ENCODE measurements at places on chromosomes 16 and 17. TPM values are rescaled to one million over a fixed set of nuclear protein-coding genes. Genes with fewer than 3 reads are reported as not detected.

DNA sequence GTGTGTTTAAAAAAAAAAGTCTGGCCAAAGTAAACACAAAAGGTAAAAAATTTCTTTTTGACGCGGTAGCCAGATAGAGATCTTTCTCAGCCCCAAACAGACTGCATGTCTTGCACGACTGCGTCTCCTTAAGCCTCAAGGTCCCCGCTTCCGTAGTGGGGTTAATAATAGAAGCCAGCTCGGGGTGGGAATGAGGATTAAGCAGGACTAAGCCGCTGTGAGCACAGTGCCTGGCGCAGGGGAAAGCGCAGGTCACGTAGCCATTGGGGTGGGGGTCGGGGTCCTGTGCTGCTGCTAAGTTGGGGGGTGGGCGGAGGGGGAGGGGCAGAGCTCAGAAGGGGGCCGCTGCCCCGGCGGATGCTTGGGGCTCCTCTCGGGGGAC, 521 bp downstream of the GGA2 start:
- DNase-seq, result no peak
- no peaks in the 10 kb centered on the region for H3K27me3 ChIP-seq
- H3K36me3 ChIP-seq, result peaks cover 2% of the 10 kb centered on the region
- H3K4me1 ChIP-seq, result peaks cover 42% of the 10 kb centered on the region
- peak overlapping the region; percentile 66 for H3K27ac ChIP-seq

Gene COPZ2
- 219 TPM for total RNA-seq

Gene KIF19
- total RNA-seq, result not detected

DNA sequence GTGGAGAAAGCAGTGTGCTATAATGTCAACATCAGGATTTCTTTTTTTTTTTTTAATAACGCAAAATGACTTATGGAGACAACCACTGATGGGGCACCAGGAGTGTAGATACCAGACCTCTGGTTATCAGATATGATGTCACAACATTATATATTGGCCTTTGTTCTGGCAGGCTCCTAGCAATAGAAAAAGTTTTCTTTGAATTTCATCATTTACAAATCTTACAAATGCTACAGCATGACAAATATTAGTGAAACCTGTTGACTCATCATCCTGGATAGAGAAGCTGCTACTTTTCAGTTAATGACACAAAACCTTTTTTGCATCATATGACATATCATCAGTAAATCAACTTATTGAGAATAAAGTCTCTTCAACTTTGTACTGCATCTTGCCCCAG, 6.1 kb downstream of the THUMPD1 start:
- no peak overlapping the region for H3K4me3 ChIP-seq
- DNase-seq, result no peak
- H3K27ac ChIP-seq, result no peak overlapping the region
- no peaks in the 10 kb centered on the region for H3K27me3 ChIP-seq
- H3K4me1 ChIP-seq, result peaks cover 16% of the 10 kb centered on the region

DNA sequence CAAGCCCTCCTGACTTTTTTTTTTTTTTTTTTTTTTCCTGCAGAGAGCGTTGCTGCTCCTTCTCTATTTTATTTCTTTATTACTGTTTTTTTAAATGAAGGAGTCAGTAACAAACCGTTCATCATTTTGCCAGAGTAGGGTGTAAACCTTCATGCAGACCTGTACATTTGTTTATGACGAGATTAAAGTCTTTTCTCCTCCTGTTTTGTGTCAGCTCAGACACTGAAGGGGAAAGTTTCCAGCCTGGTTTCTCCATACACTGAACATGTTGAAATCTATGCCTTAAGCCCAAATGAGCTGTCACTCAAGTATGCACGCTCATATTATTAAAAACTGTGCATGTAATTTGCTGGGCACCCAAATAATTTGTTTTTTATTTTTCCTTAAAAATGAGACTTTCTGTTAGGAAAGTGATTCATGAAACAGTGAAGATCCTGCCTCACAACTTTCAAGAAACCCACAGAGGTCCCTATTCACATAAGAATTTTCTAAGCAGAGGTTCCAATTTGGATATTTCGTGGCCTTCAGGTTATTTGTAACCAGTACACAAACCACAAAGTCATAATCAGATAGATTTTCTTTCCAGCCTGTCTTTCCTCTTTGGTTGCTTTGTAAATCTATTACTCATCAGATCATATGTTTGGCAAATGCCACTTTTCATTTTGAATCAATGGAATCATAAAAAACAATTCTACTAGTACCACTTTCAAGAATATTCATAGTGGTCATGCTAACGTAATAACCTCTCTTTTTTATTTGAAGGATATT, 700.3 kb downstream of the MAF start:
- H3K4me3 ChIP-seq, result no peak overlapping the region
- no peaks in the 10 kb centered on the region for H3K36me3 ChIP-seq
- no peak for DNase-seq
- no peak overlapping the region for H3K27ac ChIP-seq

Gene MARVELD3
- 2.1 TPM for total RNA-seq

Gene DYNLRB2
- not detected for total RNA-seq

GRCh38 chr16:11151156-11151884, 104.7 kb downstream of the SOCS1 start:
- no peak overlapping the region for H3K4me3 ChIP-seq
- DNase-seq, result peak; percentile 34
- H3K27ac ChIP-seq, result no peak overlapping the region
- peaks cover 3% of the 10 kb centered on the region for H3K36me3 ChIP-seq
- no peaks in the 10 kb centered on the region for H3K27me3 ChIP-seq

GRCh38 chr16:73268366-73268993, 220.6 kb upstream of the ZFHX3 start:
- no peaks in the 10 kb centered on the region for H3K4me1 ChIP-seq
- no peaks in the 10 kb centered on the region for H3K36me3 ChIP-seq
- H3K27me3 ChIP-seq, result peaks cover 9% of the 10 kb centered on the region
- no peak for DNase-seq

DNA sequence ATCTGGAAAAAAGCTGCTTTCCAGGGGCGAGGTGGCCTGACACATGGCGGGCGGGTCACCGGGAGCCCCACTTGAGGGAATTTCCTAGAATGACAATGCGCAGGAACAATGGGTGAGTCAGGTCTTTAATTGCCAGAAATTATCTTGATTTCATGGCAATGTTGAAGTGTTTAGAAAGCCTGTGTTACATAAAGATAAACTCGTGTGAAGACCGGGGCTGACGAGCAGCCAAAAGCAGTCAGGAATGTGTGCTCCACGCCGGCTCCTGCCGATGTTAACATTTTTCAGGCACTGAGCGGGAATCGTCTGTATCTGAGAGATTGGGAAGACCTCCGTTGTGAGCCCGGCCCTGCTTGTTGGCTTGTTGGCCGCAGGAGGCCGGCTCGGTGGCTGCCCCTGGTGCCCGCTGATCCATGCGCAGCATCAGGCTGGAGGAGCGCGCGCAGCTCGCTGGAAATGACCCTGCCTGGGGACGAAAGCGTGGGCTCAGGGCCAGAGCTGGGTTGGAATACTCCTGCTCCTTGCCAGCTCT, 353.1 kb downstream of the FOXL1 start:
- H3K4me1 ChIP-seq, result peaks cover 36% of the 10 kb centered on the region
- no peak overlapping the region for H3K4me3 ChIP-seq
- no peaks in the 10 kb centered on the region for H3K27me3 ChIP-seq
- DNase-seq, result no peak
- no peak overlapping the region for H3K27ac ChIP-seq
- H3K36me3 ChIP-seq, result no peaks in the 10 kb centered on the region

DNA sequence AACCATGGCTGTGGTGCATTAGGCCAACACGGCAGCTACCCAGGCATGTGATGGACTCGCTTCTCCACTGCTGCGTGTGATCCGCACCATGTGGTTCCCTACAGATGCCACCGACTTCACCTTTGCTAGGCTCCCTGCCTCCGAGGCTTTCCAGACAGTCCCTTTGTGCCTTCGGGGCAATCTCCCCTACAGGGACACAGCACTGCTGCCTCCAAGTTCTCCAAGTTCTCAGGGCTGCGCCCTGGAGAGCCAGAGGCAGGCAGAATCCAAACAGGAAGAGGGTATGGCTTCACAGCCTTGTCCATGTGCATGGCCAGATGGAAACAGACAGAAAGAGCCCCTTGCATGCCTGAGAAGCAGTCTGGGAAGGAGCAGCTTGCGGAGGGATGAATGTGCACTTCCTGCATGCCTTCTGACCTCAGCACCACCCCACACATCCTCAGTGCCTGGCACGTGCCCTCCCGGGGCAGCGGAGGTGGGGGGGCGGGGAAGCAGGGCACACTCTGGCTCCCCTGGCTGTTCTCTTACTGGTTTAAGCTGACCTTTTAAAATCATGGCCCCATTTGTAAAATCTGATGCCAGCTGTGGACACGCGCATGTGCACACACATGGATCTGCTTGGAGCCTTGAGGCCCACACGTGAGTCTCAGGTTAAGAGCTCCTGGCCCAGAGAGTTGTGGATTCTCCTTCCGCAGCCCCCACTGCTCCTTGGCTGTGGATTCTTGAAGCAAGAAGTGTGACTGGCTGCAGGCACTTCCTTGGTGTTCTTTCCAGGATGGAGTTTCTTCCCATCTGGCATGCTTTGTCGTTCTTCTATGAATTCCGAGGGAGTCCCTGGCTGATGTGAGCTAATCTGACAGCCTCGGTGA, 55.3 kb upstream of the MTSS2 start:
- H3K27me3 ChIP-seq, result no peaks in the 10 kb centered on the region
- peak overlapping the region; percentile 86 for H3K27ac ChIP-seq
- H3K36me3 ChIP-seq, result peaks cover 10% of the 10 kb centered on the region
- H3K4me3 ChIP-seq, result no peak overlapping the region
- DNase-seq, result no peak
- peaks cover 61% of the 10 kb centered on the region for H3K4me1 ChIP-seq

Gene NLRC3
- 0.12 TPM for total RNA-seq

DNA sequence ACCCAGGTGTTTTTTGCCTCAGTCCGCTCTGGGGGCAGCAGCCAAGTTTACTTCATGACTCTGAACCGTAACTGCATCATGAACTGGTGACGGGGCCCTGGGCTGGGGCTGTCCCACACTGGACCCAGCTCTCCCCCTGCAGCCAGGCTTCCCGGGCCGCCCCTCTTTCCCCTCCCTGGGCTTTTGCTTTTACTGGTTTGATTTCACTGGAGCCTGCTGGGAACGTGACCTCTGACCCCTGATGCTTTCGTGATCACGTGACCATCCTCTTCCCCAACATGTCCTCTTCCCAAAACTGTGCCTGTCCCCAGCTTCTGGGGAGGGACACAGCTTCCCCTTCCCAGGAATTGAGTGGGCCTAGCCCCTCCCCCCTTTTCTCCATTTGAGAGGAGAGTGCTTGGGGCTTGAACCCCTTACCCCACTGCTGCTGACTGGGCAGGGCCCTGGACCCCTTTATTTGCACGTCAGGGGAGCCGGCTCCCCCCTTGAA, 2.1 kb upstream of the C17orf107 start:
- H3K27me3 ChIP-seq, result no peaks in the 10 kb centered on the region
- no peak for DNase-seq
- no peaks in the 10 kb centered on the region for H3K4me1 ChIP-seq
- no peak overlapping the region for H3K27ac ChIP-seq
- no peak overlapping the region for H3K4me3 ChIP-seq

- H3K4me1 ChIP-seq, result no peaks in the 10 kb centered on the region
- H3K27me3 ChIP-seq, result peaks cover 50% of the 10 kb centered on the region
- DNase-seq, result no peak
- no peak overlapping the region for H3K27ac ChIP-seq
- H3K36me3 ChIP-seq, result peaks cover 1% of the 10 kb centered on the region
Observed at GRCh38 chr17:48261297-48261880, 153.8 kb downstream of the SNX11 start.

Gene CDRT15
- total RNA-seq, result not detected

Gene TPSG1
- not detected for total RNA-seq

GRCh38 chr17:68870161-68870826, 84.9 kb downstream of the ABCA8 start:
- H3K27me3 ChIP-seq, result no peaks in the 10 kb centered on the region
- H3K36me3 ChIP-seq, result peaks cover 5% of the 10 kb centered on the region
- no peak overlapping the region for H3K4me3 ChIP-seq

DNA sequence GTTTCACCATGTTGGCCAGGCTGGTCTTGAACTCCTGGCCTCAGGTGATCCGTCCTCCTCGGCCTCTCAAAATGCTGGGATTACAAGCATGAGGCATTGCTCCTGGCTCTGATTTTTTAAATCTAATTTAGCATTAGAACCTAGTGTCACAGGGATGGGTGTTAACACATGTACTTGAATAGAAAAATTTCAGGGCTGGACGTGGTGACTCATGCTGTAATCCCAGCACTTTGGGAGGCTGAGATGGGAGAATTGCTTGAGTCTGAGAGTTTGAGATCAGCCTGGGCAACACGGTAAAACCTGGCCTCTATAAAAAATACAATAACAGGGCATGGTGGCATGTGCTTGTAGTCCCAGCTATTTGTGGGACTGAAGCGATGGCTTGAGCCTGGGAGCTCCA, 6.0 kb upstream of the RNF135 start:
- DNase-seq, result no peak
- no peak overlapping the region for H3K27ac ChIP-seq
- no peaks in the 10 kb centered on the region for H3K27me3 ChIP-seq
- H3K4me3 ChIP-seq, result no peak overlapping the region
- H3K36me3 ChIP-seq, result no peaks in the 10 kb centered on the region
- H3K4me1 ChIP-seq, result peaks cover 5% of the 10 kb centered on the region

DNA sequence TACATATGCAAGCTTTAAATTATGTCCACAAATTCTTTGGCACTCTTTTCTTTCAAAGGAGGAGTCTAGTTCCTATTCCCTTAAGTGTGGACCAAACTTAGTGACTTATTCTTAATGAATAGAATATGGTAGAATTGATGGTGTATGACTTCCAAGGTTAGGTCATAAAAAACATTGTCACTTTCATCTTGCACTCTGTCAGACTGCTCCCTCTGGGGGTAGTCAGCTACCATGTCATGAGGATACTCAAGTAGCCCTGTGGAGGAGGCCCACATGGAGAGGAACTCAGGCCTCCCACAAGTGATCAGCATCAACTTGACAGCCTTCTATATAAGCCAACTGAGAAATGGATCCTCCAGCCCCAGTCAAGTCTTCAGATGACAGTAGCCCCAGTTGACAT, 58.0 kb upstream of the SCNN1B start:
- no peak overlapping the region for H3K27ac ChIP-seq
- H3K36me3 ChIP-seq, result no peaks in the 10 kb centered on the region
- H3K4me3 ChIP-seq, result no peak overlapping the region
- no peaks in the 10 kb centered on the region for H3K4me1 ChIP-seq
- no peak for DNase-seq
- H3K27me3 ChIP-seq, result no peaks in the 10 kb centered on the region

DNA sequence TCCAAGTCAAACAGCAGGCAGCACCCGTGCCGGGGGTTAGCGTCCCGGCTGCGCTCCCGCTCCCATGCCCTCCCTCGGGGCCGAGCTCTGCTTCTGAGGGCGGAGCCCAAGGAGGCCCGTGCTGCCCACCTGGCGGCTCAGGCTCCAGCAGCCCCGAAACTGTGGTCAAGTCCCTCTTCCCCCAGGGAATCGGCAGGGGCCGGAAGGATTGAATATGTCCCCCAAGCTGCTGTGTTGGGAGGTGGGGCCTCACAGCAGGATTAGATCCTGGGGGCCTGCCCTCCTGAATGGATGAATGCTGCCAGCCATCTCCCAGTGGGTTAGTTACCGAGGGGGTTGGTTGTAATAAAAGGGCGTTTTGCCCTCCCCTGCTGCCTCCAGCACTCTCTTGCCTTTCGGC, 33.9 kb downstream of the MAP2K3 start:
- no peaks in the 10 kb centered on the region for H3K27me3 ChIP-seq
- no peak overlapping the region for H3K27ac ChIP-seq
- H3K4me3 ChIP-seq, result no peak overlapping the region
- DNase-seq, result peak; percentile 92

Gene NPTX1
- total RNA-seq, result 20.3 TPM

All from chondrocyte (in vitro differentiated cells).